Activated T-cell treated with anti-CD3 and anti-CD28 coated beads for 48 hours (primary cell): ENCODE measurements at places on chromosomes 1 and 21.

DNA sequence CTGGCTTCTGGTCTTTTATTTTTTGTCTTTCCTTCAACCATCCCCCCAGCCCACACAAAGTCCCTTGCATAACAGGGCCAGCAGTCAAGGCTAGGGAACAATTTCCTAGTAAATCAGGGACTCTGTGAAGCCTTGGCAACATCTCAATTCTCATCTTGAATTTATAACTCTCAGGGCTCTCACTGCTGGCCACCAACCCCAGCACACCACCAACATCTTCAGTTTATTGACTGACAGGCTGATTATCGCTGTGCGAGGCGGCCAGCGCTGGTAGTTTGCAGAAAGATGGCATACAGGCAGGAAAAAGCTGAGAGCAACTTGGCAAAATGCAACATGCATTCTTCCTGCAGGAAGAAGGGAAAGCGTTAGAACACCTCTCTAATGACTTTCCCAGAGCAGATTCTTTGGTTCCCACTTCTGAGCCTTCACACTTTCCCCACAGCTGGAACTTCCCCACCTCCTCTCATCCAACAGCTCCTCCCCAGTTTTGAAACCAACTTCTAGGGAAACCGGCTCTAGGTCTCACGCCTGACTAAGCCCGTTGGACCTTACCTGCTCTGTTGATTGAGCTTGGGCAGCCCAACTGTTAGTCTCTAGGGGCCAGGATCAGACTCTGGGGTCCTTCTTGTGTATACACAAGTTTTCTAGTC, 26.3 kb upstream of the CSF1 start:
- no peak for DNase-seq

DNA sequence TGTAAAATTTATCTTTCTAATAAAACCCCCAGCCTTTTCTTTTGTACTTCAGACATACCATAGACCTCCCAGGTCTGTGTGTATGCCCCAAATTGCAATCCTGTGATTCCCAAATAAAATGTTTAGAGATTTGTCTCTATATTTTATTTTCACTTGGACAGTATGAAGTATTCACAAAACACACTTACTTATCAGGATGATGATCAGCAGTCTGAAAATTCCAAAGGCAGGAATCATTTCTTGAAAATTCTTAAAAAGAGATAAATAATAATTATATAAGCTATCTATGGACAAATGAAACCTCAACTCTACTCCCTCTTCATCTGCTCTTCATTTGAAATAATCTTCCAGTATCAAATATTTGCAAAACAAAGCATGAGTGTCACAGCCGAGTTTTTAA, 11.6 kb upstream of the GJA9 start:
- DNase-seq = no peak

DNA sequence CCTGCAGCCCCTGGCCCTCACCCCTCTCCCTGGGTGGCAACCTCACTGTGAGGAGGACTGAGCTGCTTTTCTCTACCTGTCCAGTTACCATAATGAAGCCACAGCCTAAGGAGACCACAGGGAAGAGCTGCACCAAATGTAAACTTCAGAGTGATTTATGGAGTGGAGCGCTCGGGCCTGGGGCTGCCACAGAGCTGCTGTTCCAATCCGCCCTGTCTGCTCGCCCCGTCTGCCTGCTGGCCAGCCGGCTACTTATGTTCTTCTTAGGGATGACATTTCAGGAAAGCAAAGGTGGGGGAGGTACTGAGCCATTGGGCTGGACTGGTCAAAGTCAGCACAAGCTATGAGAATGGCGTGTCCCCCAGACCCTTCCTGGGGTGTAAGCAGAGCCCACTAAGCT, 17.9 kb downstream of the SYT6 start:
- no peak for DNase-seq

DNA sequence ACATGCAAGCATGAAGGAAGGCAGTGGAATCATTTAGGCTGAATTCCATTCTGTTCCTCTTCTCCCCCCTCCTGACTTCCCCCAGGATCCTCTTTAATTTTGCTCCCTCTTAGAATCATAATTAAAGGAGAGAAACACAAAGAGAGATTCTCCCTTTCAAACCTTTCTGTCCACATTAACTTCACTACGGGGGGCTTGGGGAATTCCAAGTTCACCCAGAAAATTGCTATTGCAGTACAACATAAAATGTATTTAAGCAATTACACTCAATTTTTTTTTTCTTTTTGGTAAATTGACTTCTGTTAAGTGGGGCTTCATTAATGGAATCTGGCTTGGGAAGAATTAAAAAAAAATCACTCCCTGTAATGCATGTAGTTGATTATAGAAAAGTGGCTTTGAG, 13.4 kb upstream of the HMGB4 start:
- DNase-seq = no peak

DNA sequence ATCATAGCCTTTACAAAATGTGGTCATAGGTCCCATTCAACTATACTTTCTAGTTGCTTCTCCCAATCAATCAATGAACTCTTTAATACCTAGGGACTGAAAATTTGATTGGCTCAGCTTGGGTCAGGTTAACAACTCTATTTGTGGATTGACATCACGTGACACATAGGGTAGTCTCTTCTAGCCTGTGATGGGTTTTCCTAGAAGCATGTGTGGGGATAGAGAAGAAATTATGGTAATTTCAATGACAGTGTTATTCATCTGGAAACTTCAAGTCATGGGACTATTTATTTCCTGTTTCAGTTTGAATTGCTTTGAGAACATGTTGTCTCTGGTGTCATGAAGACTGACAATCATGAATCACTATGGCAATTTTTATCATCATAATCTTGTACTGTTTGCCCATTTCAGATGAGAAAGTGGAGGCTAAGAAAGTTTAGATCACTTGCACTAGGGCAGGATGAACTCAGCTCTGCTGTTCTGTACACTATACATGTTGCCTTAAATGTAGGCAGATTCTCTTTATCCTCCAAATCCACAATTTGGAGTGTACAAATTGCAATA, 529.9 kb upstream of the BEND5 start:
- no peak for DNase-seq

DNA sequence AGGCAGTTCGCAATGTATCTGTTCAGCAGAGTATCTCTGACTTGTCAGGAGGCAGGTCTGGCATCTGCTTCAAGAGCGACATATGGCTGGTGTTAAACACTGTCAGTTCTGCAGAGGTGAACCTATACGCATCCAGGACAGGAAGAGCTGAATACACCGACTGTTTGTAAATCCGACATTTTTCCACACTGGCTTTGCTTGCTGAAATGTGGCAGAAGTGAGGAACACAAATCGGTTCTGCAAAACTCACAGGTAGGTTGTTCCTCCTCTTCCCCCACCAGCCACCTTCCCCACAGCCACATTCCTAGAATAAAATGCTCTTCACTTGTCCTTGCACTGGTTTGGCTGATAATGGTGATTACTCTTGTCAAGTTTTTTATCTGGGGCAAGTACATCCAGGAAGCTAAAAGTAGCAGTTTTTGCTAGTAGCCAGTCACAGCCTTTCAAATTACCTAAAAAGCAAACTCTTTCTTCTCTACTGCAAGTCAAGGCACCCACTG, 289.2 kb downstream of the GRIK1 start:
- DNase-seq = no peak

DNA sequence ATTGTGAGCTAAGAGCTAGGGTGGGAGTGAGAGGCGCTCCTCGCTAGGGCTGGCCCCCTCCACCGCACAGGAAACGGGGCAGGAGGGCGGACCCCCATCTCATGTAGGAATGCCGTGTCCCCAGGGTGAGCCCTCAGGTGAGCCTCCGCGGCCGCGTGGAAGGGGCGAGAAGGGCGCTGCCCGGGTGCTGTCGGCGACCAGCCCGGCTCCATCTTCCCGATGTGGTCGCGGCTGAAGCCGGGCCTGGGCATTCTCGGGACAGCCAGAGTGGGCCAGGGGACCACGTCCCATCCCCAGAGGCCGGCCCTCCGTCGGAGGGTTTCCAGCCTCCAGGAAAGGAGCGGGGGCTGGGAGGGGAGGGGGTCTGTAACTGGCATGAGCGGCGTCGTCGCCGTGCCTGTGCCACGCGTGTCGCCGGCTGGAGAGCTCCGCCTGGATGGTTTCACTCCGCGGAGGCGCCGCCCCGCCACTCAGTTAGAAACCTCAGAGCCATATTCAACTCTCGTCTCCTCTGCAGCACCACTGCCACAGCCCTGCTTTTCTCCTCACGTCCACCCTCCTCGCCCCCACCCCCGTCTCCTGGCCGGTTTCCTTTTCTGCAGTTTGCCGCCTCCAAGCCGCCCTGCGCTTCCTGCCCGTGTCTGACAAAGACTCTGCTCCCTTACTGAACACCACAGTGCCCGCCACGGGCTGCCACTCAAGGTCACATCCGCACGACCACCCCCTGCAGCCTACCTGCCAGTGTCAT, at the start of gene TMEM269:
Gene TMEM269 (plus strand): TSS at position 46 of the 748 bp plus-strand sequence. CDS start 4,903 bp downstream, outside the sequence.
- peak; percentile 31 for DNase-seq

DNA sequence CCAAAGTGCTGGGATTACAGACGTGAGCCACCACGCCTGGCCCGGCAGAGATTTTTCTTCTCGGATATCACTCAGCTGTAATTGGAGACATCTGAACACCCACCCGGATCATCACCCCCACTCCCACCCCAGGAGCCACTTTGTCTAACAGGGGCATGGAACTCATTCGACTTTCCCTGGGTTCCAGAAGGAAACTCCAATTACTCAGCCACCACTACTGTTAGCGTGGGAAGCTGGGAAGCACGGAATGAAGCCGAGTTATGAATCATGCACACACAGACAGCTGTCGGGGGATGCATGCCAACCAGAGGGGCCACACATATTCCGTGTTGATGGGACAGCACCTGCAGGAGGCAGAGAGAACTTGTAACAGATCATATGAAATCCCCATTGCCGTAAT, 85.2 kb downstream of the HLCS start:
- DNase-seq = no peak

GRCh38 chr1:36697836-36698605, 215.3 kb upstream of the CSF3R start:
- DNase-seq = no peak

DNA sequence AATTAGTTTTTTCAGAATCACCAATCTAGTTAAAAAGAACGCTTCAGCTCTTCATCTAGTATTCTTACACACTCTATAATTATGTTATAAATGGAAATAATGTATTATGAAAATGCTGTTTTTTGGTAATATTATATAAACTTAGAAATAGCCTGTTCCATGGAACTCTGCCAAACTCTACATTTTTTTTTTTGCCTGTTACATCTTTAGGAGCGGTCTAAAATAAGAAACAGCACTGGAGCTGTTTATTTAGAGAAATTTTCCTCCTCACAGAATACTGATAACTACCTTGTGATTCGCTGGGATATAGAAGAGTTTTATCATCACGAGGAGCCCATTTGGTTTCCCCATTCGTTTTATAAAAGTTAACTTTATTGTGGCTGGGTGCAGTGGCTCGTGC, 58.5 kb downstream of the PKN2 start:
- DNase-seq = no peak

DNA sequence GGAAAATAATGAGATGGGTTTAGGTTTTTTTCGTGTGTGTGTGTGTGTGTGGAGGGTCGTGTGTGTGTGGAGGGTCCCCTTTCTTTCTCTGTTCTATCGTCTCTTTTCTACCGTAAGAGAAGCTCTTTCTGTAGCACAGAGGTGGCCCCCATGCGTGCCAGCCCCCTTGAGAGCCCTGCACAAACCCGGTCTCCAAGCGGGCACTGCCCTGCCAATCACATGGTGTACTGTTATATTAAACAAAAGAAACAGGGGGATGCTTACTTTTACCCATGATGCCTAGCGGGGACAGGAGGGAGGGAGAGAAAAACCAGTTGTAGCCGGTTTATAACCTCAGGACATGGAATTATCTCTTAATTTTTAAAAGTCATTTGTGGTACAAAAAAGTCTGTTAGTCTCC, 41.0 kb downstream of the GATAD2B start:
- DNase-seq = no peak

GRCh38 chr1:32872192-32872460, 1.4 kb upstream of the FNDC5 start:
- DNase-seq = no peak

- no peak for DNase-seq
Measured at GRCh38 chr1:34398241-34398915, 221.7 kb downstream of the C1orf94 start.

GRCh38 chr1:41514381-41514780, 29.9 kb upstream of the EDN2 start:
- DNase-seq = no peak

GRCh38 chr1:32228771-32229170, 6.6 kb downstream of the EIF3I start:
- no peak for DNase-seq

GRCh38 chr1:183022202-183023145, 746 bp upstream of the LAMC1 start:
- DNase-seq = peak; percentile 15

DNA sequence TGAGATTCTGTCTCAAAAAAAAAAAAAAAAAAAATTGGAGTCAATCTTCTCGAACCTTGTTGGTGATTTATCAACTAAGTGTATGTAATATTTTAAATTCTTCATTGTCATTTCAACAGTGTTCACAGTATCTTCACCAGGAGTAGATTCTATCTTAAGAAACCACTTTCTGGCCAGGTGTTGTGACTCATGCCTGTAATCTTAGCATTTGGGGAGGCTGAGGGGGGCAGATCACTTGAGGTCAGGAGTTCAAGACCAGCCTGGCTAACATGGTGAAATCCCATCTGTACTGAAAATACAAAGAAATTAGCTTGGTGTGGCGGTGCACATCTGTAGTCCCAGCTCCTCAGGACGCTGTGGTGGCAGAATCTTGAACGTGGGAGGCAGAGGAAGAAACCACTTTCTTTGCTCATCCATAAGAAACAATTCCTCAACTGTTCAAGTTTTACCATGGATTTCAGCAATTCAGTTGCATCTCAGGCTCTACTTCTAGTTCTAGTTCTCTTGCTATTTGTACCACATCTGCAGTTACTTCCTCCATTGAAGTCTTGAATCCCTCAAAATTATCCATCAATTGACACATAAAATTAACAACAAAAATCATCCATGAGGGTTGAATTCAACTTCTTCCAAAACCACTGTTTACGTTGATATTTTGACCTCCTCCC, 30.4 kb upstream of the EYA3 start:
- DNase-seq = no peak

DNA sequence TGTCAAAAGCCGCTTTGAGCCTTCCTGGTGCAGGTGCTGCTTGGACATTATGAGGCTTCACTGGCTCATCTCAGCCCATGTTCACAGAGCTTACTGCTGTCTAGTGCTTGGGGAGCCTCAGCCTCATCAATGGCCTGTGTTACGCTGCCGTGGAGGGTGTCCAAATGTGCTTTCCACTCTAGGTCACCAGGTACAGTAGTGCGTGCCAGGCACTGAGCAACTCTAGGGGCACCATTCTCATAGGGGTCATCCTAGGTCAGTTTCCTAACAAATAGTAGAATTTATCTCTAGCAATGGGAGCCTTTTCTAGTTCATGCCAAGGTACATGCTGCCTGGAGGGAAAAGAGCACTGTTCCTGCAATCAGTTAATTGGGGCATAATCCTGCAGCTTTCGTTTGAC, 193.8 kb downstream of the DYRK1A start:
- DNase-seq = no peak

DNA sequence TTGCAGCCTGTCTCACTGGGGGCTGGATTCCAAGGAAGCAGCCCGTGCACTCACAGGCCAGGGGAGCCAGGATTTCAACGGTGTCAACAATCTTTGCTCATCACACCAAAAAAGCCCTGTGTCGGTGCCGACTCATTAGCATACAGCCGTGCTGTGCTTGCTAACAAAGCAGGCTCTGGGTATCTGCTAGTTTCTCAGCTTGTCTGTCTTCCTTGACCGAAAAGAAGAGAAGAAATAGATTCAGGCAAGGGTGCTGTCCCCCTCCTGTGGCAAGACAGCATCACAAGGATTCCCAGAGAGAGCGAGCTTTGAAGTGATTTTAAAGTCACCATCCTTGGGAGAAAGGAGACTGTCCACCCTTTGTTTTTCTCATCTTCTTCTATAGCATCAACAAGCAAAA, 214.7 kb downstream of the SDCCAG8 start:
- DNase-seq = no peak
